ENCODE measurements at places on chromosomes 6 and 20.
A peak's percentile ranks its signal among the peaks of the same experiment; 100 is the strongest.

- DNase-seq, result no peak
Measured at GRCh38 chr6:95636552-95637431, 59.5 kb downstream of the MANEA start.

- DNase-seq, result no peak
Measured at GRCh38 chr20:25012616-25013189, 20.2 kb upstream of the APMAP start.

GRCh38 chr20:57617079-57617795, 3.0 kb downstream of the ZBP1 start:
- DNase-seq, result no peak

- DNase-seq, result no peak
Measured at GRCh38 chr6:2094642-2095041, 150.8 kb downstream of the GMDS start.

DNA sequence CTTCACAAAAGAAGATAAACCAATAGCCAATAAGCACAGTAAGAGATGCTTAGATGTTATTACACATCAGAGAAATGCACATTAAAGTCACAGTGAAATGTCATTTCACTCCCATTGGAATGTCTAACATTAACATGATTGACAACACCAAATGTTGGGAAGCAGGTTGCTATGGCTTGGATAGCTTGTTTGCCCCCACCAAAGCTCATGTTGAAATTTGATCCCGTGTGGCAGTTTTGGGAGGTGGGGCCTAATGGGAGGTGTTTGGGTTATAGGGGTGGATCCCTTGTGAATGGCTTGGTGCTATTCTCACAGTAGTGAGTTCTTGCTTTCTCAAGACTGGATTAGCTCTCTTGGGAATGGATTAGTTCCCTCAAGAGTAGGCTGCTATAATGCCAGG, 44.8 kb downstream of the MRAP2 start:
- DNase-seq, result no peak

DNA sequence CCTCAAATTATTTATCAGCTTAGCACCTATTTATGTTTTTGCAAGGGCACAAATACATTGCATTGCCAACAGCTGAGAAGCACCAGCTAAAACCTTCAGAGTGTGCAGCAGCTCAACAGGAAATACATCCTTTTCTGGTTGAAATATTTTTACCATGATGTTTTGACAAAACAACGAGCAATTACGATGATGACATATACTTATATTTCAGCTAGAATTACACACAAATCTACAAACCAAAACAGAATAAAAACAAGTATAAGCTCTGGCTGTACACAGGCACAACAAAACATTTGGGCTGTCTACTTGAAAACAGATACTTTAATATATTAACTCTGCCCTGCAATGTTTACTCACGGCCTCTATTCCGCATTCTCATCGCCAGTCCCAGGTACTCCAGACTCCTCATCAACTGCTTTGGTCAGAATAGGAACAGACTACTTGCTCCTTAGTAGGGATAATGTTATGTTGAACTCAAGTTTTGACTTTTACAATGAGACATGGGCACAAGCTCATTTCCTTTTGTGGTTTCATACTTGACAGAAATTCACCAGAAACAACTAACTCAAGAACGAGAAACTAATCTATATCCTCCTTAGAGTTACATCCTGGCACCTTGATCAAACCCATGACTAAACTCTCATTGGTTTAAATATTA, 377.6 kb downstream of the ESR1 start:
- DNase-seq, result no peak

- no peak for DNase-seq
Measured at GRCh38 chr6:134925800-134926199, 24.1 kb downstream of the ALDH8A1 start.

- no peak for DNase-seq
Measured at GRCh38 chr6:113903666-113904330, 46.7 kb downstream of the MARCKS start.

DNA sequence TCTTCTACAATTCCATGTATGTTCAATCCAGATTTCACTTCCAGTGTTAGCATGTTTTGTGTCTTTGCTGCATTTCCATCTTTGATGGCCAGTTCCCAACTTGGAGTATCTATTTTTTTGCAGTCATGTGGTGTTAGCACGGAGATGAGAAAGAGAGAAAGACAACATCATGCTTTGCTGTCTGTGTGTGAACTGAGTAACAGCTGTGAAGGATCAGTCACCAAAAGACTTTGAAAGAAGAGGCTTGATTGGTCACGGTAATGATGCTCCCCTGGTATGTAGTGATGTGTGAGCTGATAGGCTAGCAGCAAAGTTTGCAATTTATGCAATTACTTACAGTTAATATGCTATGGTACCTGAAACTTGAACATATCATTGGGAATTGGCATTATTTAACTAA, 731.3 kb upstream of the NRSN1 start:
- DNase-seq, result no peak

GRCh38 chr20:12786276-12786675, 222.5 kb upstream of the SPTLC3 start:
- DNase-seq, result no peak

GRCh38 chr20:42281801-42282200, 663.6 kb upstream of the CHD6 start:
- DNase-seq, result no peak

DNA sequence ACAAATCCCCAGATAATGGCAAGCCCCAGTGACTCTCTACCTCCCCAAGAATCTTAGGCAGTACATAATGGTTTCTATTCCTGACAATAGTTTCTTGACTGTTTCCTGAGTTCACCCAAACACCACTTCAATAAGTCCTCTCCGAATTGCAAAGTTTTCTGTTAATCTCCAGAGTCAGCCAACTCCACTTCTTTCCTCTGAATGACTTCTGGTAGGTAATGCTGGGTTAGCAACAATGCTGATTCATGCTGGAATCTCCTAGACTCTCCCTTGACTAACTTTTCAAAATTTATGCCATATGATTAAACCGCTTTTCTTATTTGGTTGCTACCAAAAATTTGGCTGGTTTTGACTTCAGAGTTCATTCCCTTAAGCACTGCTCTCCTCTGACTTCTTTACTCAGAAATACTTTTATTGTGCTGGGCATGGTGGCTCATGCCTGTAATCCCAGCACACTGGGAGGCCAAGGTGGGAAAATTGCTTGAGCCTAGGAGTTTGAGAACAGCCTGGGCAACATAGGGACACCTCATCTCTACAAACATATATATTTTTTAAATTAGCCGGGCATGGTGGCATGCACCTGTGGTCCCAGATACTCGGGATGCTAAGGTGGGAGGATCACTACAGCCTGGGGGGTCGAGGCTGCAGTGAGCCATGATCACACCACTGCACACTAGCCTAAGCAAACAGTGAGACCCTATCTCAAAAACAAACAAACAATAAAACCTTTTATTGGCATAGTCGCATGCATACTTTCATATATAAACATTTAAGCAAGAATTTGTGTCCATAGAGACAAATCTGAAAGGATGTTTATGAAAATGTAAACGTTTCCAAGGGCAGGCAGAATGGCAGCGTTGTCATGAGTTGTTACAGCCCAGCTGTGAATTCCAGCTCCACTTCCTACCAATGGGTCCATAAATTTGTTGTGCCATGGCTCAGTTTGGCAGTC, 249.3 kb upstream of the PLN start:
- DNase-seq, result no peak

- DNase-seq, result no peak
Measured at GRCh38 chr6:50062051-50062450, 12.3 kb upstream of the DEFB112 start.

- DNase-seq, result no peak
Measured at GRCh38 chr6:163733061-163733460, 318.5 kb downstream of the QKI start.

GRCh38 chr6:90397929-90398674, 101.5 kb upstream of the BACH2 start:
- DNase-seq, result no peak

GRCh38 chr20:23631981-23632710, 5.6 kb downstream of the CST3 start:
- no peak for DNase-seq

DNA sequence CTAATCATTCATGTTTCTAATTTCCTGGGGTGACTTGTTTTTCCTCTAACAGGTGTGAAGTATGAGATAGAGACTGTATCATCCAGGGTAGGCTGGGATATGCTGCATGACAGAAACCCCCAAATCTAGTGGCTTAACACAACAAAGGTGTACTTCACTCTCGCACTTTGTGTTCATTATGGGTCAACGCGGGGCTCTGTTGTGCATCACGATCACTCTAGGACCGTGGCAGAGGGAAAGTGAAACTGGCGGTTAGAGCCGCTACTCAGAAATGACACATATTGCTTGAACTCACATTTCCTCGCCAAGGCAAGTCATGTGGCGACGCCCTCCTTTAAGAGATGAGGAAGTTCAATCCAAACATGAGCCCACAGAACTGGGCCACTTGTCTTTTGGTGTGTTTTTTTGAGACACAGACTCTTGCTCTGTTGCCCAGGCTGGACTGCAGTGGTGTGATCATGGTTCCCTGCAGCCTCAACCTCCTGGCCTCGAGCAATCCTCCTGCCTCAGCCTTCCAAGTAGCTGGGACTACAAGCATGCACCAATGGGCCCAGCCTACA, 41.3 kb downstream of the PCNA start:
- DNase-seq, result no peak

DNA sequence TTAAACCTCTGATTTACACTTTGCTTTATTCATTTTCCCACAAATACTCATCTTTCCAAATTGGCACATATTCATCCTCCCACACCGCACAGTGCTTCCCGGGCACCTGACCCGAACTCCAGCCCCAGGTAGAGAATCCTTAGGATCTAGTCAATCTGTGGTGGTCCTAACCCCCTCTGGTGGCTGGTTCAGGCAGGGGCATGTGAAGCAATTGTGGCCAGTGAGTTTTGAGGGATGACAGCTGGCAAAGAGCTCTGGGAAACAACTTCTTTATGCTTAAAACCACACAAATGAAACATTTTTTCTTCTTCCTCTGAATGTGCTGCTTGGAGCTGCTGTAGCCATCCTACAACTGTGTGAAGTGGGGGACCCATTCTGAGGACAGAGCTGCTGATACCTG, 54.7 kb downstream of the ELOVL5 start:
- DNase-seq, result no peak

- no peak for DNase-seq
Measured at GRCh38 chr20:50216543-50217206, 26.0 kb downstream of the CEBPB start.

DNA sequence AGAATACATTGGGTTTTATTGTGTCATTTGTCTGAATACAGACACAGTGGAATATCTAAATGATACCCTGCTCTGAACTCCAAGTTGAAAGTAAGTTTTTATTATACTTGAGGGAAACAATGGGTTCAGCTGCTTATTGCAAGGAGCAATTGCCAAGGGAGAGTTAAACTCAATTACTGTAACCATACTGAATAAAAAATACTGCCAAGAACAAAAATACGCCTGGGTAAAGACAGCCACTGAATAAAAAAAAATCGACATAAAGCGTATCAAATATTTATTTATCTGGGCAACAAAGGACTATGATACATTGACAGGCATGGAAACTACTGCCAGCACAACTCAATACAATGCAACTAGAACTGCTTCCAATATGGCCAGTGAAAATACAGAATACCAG, 18.1 kb downstream of the TFAP2A start:
- peak; percentile 74 for DNase-seq

DNA sequence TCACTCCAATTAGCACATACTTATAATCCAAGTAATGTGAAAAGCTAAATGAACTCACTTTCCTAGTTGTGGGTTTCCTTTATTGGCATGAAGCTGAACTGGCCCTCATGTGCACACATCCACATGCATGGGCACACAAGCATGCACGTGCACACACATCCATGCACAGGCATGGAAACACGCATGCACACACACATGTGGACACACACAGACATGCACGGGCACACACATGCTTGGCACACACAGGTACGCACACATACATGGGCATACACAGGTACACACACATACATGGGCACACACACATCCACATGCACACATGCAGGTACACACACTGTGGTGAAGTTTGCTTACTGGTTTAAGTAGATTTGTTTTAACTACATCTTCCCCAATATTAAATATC, 23.8 kb downstream of the SYNDIG1 start:
- DNase-seq, result no peak

DNA sequence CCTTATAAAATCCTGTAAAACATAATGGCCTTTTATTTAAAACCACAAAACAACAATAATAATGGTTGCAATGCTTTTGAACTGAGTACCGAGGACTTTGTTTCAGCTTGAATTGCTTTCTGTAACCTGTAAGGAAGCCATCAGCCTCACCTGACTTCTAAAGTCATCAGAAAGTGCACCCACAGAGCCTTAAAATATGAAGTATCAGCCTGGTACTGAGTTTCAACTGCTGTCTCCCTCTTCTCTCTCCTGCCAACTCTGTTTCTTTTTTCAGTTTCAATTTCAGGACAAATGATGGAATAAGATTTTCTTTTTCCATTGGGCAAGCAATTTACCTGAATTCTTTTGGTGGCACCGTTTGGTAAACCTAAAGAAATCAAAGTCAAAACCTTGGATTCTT, 119.4 kb downstream of the PHACTR1 start:
- DNase-seq, result no peak

DNA sequence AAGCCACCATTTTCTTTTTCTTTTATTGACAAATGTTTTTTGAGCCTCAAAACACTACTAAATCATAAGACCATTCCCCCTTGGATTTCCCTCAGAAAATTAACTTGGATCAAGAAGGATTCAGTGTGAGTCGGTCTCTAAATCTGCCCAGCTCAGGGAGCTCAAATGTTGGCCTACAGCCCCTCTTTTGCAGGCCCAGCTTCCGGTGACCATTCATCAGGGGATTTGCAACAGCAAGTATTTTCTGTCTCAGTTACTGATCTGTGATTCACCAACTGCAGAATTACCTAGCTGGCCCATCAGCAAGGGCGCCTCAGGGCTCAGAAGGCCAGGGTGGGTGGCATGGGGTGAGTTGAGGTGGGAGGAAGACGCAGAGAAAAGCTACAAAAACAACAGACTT, 318.1 kb downstream of the CDC5L start:
- DNase-seq, result no peak

DNA sequence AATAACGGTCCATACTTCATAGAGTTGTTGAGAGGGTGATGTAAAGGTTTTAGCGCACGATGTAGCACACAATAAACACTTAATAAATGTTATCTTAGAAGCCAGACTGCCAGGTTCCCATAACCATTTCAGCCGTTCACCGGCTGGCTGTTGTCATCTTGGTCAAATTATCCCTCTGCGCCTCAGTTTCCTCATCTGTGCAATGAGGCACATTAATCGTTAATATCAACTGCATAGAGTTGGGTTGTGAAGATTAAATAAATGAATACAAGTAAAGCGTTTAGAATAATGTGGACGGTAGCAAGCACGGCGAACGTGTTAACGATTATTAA, 432 bp upstream of the PSMF1 start:
- DNase-seq, result no peak

DNA sequence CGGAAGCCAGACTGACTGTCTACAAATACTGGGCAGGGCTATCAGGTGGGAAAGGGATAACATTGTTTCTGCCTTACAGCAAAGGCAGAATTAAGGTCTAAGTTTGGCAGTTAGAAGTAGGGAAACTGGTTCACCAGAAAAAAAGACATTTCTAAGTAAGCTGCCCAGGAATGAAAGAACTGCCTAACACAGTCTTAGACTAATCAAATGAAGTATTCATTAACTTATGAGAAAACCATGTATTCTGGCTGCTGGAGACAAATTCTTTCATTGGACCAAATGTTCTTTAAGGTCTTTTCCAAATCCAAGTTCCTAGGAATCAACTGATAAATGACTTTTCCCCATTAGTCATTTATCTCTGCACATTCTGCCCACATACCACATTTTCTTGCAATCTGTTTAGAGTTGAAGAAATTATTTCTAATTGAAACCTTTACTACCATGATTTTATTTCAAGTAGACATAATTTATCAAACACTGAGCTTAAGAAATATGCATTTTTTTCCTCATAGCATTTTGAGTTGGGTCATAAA, 120.3 kb upstream of the OGFRL1 start:
- no peak for DNase-seq

GRCh38 chr20:57879779-57880570, 170.2 kb upstream of the PMEPA1 start:
- no peak for DNase-seq

Measured in spinal cord (tissue), 10 donors.